ENCODE measurements at places on chromosomes 12 and 14.

GRCh38 chr14:93705513-93706156 lies 82.7 kb downstream of the PRIMA1 start:
- DNase-seq: no peak

DNA sequence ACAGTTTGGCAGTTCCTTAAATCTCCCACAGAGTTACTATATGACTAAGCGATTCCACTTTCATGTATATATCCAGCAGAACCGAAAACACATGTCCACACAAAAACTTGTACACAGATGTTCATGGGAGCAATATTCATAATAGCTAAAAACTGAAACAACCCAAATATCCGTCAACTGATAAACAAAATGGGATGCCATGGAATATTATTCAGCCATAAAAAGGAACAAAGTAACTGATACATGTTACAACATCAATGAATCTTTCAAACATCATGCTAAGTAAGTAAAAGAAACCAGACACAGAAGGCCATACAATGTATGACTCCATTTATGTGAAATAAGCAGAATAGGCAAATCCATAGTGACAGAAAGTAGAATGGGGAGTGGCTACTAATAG lies 80.2 kb upstream of the GPHB5 start:
- DNase-seq: no peak

- no peak for DNase-seq
These were observed 124.7 kb upstream of the MAX start for GRCh38 chr14:65226824-65227604.

- no peak for DNase-seq
These were observed 85.7 kb downstream of the MYRFL start for GRCh38 chr12:69910694-69911093.

GRCh38 chr12:87074781-87075180 lies 818.6 kb upstream of the MGAT4C start:
- no peak for DNase-seq

GRCh38 chr14:69424149-69424923 lies 25.8 kb downstream of the SLC39A9 start:
- DNase-seq: no peak

GRCh38 chr14:101495827-101496775 lies 65.2 kb upstream of the DIO3 start:
- DNase-seq: no peak

DNA sequence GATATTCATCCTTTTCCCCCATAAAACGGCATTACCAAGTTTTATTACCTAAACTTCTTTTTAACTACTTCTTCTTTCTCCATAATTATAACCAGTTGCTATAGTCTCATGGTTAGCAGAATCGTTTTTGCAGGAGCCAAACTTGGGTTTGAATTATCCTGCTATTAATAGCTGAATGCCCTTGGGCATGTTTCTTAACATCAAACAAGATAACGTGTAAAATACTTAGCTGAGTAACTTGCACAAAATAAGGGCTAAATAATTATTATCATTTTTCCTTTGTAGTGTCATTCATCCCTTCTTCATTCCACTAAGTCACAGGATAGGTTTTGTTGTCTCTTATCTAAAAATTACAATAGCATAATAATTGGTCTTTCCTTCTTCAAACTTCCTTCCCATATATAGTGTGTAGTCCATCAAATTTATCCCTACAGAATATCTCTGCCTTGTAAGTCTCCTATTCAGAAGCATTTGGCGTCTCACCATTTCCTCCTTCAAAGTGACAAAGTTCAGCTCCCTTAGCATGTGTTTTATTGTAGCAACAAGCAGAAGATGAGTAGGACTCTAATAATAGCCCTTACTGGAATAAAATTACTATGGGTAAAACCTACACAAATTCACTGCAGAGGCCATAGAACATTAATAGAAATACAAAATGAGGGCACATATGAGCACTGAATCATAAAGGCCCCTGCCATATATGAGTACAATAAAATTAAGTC lies 63.8 kb downstream of the FAR2 start:
- DNase-seq: no peak

GRCh38 chr14:70392676-70393075 lies 24.2 kb downstream of the SYNJ2BP start:
- DNase-seq: no peak

- peak; percentile 34 for DNase-seq
These were observed 16.4 kb upstream of the NUDT4 start for GRCh38 chr12:93361151-93361919.

- no peak for DNase-seq
These were observed 92.3 kb downstream of the ERC1 start for GRCh38 chr12:1083151-1083888.

DNA sequence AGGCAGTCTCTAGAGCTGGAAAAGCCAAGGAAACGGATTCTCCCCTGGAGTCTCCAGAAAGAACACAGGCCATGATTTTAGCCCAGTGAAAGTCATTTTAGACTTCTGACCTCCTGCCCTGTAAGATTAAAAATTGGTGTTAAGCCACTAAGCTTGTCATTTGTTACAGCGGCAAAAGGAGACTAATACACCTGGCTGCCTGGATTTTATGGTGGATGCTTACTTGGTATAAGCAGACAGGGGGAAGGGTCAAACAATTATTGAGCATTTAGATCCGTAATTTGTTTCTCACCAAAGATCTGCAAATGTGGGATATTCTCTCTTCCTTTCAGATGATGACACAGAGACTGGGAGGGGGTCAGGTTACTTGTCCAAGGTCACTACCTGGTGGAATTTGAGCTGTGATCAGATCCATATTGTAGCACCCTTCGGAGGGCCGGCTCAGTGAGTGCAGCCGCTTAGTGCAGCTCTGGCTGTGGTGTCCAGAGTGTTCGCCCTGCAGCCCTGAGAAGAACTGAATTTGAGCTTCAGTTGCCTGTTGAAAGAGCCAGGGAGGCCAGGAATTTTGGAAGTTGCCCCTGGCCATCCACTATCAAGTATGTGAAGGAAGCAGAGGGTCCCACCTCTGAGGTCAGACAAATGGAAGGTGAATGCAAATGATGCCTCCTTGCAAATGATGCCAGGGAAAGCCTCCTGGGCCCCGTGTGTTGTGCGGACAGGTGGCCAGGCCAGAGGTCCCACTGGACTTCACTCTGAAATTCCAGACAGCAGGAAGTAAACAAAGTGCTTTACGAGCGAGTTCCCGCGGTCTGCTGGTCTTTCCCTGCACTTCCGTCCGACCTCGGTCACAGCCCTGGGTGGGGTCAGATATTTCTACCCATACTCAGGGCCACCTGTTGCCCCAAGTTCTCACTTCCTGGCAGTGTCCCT lies 15.1 kb downstream of the GLRX5 start:
- DNase-seq: no peak

DNA sequence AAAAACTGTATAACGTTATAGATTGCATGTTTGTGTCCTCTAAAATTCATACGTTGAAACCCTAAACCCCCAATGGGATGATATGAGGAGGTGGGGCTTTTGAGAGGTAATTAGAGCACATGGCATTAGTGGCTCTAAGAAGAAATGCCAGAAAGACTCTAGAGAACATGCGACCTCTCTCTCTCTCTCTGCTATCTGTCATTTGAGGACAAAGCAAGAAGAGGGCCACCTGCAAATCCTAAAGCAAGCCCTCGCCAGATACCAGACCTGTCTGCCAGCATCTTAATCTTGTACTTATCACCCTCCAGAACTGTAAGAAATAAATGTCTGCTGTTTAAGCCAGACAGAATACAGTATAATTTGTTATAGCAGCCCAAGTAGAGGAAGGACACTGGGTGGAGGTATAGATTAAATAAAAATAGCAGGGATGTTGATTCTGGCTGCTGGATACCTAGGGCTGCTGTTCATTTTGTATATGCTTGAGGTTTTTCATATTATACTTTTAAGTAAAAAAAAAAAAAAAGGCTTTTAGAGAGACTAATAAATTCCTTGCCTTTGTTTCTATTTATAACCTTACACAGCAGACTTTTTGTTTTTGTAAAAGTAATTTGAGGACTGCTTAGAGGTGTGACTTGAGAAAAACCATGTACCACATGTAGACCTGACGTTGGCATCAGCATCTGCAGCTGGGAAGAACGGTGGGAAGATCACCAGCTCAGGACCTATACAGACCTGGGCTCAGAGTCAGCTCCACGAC lies 26.9 kb downstream of the MOK start:
- DNase-seq: no peak
